SJSA1 (cell line): ENCODE measurements at places on chromosomes 6 and 20.
A peak's percentile ranks its signal among the peaks of the same experiment; 100 is the strongest.

- no peak for DNase-seq
Observed at GRCh38 chr20:23092861-23093495, 6.9 kb upstream of the CD93 start.

- no peak for DNase-seq
Observed at GRCh38 chr6:21554286-21554685, 39.3 kb upstream of the SOX4 start.

DNA sequence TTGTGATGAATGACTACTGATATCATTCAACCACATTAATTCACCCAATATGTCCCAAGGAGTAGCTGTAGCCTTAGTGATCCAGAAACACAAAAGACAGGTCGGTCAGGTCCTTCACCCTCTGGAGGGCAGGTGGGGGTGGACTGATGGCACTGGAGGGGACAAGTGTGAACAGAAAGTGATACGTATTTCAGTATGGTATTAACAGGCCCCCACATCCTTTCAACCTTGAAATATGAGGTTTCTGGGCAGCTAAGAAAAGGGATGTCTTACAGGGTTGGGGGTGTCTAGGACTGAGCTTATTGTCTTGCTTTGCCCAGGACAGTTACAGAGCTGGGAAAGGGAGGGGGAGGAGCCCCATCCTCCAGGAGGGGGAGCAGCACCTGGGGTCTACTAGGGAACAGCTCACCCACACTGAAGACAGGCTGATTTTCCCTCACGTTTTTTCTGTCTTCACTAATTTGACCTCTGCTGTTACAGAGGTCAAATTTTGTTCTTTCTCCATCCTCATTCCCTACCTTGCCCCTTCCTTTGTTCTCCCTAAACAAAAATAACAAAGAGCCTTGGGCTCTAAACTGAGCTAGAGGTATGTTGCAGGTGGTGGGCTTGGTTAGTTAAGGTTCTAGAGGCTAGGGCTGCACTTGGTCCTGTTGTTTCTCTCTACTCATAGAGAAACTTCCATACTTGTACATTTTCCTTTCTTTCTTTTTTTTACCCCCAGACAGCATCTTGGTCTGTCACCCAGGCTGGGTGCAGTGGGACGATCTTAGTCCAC is 38.0 kb upstream of the EEF1A1 start:
- DNase-seq, result no peak

DNA sequence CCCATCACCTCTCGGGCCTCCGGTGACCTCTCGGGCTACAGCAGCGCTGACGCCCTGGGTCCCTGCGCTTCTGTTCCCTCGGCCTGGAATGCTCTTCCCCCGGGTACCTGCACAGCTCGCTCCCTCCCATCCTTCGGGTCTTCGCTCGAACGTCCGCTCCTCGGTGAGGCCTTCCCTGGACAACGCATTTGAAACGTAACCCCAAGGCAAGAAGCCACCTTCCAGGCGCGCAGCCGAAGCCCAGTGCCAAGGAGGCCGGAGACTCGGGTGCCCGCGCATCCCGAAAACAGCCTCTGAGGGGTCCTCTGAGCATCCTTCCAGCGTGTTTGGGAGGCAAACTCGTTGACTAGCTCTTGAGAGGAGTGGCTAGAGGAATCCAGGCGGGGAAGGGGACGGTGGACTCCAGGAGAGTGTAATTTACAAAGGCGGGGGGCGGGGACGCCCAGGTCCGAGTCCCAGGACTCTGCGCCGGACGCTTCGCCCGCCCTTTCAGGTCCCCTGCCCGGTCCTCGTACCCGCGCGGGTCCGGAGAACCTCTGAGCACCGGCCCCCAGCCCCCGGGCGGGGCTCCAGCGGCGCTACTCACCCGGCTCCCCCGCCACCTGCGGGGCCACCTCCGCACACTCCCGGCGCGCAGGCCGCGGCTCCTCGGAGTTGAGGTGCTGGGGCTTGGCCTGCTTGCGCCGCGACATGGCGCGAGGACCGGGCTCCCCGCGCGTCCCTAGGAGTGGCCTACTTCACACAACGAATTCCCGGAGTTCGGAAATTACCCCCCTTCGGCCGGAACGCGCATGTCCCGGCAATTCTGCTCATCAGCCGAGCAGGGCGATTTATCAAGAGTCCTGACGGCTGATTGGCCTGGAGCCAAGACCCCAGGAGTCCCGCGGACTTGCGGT is 86.8 kb downstream of the ZFP64 start:
- DNase-seq, result no peak

DNA sequence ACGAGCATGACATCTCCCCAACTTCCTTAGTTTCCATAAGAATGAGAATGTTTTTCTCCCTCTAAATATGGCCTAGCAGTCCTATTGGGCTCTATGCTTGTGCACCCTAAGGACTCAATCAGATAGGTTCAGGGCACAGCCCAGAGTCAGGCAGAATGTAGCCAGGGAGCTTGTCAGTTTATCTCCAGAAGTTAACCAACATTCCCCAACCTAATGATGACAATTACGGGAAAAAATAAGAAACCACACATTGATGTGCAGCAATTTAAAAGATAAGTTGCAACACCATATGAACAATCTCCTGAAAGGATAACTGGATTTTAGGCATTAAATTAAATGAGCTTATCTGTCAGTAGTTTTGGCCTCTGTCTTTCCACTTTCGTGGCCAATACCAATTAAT is 71.1 kb downstream of the HDDC2 start:
- no peak for DNase-seq

DNA sequence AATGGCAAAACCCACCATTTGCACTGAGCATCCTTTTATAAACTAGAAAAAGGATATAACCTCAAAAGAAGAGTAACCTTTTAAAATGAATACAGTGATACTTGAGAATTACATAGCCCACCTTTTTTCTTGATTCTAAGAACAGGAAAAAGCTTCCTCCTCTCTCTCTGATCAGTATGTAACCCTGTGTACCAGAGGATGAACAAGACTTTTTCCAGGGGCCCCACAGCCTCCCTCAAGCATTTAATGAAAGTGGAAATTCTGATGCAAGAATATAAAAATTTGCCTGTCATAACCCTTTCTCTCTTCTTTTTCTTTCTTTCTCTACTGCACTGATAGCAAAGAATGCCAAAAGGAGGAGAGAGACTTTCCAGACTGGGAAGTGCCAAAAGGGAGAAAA is 64.2 kb upstream of the BTN3A2 start:
- no peak for DNase-seq

DNA sequence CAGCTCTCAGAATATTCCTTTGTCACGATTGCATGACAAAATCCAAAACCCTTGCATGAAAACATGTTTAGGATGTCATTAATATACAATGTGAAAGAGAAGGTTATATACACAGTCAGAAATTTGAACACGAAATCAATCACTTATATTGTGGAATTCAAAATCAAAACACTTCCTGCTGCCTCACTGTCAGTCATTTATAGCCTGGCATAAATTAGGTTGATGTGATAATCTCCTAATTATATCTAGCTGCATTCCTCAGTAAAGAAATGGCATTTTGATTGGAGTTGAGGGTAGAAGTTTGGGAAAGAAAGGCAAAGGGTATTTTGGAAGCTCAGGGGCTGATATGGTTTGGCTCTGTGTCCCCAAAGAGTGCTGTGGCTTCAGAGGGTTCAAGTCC is 24.1 kb upstream of the BEND6 start:
- DNase-seq, result no peak

DNA sequence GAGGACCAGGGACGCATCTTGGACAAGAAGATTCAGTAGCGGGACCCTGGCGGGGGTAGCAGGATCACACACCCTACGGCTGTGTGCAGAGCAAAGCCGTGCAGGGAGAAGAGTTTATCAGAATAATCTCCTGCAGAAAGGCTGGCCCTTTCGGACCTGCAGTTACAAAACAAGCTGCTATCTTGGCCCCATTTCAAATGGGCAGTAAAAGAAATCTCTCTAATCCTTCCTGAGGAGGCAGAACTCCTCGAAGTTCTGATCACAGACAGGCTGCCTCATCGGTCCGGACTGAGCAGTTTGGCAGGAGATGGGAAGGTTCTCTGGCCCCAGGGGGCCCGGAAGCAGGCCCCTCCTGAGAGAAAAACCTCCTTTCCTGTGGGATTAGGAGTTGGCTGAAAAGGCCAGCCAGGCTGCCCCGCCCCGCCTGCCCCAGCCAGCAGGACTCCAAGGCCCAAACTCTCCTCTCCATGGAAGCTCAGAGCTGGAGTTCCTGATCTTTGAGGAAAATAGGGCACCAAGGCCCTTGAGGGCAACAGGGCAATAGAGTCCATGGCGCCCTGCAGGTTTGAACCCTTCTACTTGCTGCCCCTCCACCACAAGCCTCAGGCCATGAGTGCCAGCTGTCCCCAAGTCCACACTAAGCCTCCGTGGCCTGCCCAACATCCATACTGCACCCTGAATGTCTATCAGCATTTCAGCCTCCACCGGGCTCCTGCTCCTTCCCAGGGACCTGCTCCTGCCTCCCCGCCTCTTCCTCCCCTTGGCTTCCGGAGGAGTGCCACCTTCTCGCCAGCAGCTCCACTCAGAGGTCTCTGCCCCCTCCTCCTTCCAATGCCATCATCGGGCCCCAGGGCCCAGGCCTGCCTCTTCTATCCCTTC is 141.3 kb downstream of the PREX1 start:
- DNase-seq, result no peak

GRCh38 chr20:42875581-42875980 is 314.1 kb downstream of the PTPRT start:
- no peak for DNase-seq

- no peak for DNase-seq
Observed at GRCh38 chr20:3068986-3069900, 2.2 kb upstream of the OXT start.

DNA sequence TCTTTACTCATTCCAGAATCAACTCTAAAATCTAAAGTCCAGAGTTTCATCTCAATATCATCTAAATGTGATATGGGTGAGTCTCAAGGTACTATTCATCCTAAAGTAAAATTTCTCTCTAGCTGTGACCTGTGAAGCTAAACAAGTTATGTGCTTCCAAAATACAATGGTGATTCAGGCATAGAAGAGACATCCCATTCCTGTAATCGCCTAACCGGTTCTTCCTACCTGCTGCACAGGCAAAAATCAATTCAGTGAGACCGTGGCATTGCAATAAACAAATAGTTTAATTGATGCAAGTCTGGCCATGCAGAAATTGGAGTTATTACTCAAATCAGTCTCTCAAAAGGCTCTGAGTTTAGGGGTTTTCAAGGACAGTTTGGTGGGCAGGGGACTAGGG is 232.8 kb downstream of the UBE3D start:
- no peak for DNase-seq

DNA sequence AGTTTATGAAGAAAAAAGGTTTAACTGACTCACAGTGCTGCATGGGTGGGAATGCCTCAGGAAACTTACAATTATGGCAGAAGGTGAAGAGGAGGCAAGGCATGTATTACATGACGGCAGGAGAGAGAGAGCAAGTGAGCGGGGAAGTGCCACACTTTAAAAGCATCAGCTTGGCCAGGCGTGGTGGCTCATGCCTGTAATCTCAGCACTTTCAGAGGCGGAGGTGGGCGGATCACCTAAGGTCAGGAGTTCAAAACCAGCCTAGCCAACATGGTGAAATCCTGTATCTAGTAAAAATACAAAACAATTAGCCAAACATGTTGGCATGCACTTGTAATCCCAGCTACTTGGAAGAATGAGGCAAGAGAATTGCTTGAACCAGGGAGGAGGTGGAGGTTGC is 213.3 kb upstream of the THEMIS start:
- DNase-seq, result no peak

DNA sequence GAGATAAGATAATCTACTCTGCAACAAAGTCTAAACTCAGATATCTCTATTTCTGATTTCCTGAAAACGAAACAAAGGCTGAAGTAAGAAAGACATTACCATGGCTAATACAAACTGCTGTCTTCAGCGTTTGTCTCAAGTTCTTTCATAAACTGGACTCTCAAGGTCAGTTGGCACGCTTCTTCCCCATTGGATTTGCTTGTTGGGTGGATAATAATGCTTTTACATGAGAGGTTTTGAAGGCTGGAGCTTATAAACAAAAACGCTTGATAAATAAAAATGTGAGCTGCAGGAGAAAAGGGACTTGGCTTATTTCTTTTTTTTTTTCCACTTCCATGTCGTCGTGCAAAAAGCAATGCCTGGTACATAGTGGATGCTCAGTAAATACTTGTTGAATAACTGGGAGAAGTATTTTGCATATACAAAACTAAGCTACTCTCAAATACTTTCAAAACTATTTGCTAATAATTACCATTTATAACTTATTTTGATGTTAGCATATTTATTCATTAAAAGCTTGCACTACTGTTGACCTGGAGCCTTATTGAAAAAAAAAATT is 65.7 kb upstream of the EEF1A1 start:
- DNase-seq, result no peak

DNA sequence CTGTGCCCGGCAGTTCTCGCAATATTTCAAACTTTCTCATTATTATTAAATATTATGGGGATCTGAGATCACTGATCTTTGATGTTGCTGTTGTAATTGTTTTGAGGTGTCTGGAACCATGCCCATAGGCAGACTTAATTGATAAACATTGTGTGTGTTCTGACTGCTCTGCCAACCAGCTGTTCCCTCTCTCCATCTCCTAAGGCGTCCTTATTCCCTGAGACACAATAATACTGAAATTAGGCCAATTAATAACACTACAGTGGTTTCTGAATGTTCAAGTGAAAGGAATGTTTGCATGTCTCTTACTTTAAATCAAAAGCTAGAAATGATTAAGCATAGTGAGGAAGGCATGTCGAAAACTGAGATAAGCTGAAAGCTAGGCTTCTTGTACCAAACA is 7.6 kb downstream of the MAPK14 start:
- DNase-seq, result no peak

DNA sequence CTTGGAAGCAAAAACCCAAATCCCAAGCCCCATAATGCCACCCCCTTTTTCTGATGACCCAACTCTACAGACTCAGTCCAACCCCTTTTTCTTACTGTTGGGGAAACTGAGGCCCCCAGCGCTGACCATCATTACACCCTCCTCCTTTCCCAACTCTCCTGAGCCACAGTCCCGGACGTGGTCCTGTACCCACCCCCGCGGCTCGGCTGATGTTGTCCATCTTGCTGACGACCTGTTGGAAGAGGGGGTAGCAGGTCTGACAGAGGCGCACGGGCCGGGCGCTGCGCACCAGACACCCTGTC is 533 bp downstream of the OSTM1 start:
- DNase-seq, result peak; percentile 2

- DNase-seq, result no peak
Observed at GRCh38 chr6:87093651-87094050, 1.3 kb downstream of the CGA start.

- DNase-seq, result no peak
Observed at GRCh38 chr6:110013386-110013785, 35.3 kb downstream of the GPR6 start.

- no peak for DNase-seq
Observed at GRCh38 chr6:152598901-152599537, 38.1 kb downstream of the SYNE1 start.

DNA sequence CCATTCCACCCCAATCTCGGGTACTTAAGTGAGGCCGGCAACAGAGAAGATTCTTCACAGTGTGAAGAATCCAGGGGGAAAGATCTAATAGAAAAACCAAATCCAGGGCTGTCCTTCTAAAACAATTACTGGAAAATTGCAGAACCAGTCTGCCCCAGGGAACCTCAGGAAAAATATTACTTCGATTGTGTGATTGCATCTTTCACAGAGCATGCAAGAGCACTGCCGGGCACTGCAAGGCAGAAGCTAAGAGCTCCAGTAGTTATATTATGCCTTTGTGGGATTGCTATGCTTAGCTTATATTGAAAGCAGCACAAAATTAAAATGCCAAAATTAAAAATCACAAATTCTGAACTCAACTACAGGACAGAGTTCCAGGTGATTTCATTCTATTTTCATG is 175.9 kb downstream of the HACE1 start:
- DNase-seq, result no peak

- DNase-seq, result peak; percentile 35
Observed at GRCh38 chr6:73691512-73691911, 4.5 kb upstream of the CD109 start.
